ENCODE measurements at places on chromosomes 13 and 19. TPM values are rescaled to one million over a fixed set of nuclear protein-coding genes. Genes with fewer than 3 reads are reported as not detected.

Gene CD37
- 21.2 TPM for total RNA-seq

Gene SCAF1
- 47.0 TPM for total RNA-seq

Gene ZNF426
- total RNA-seq = 13.7 TPM

Gene CC2D1A
- 17.2 TPM for total RNA-seq

Gene DLL3
- not detected for total RNA-seq

Gene ANGPTL8
- total RNA-seq = not detected

Gene FGF21
- total RNA-seq = not detected

- DNase-seq = peak; percentile 77
These were observed at the start of gene TLE5 for GRCh38 chr19:3062165-3063105. TSS of gene TLE5 (minus strand) at chr19:3062495. CDS start at chr19:3062200, 295 bp downstream.

GRCh38 chr13:23377983-23378632 lies 55.4 kb downstream of the SACS start:
- peak; percentile 49 for DNase-seq

GRCh38 chr13:44436589-44437337 lies 63.1 kb downstream of the SERP2 start:
- DNase-seq = peak; percentile 96

GRCh38 chr19:41767115-41767514 lies 11.8 kb downstream of the CEACAM6 start:
- DNase-seq = no peak

- DNase-seq = no peak
These were observed 33.1 kb downstream of the DHRS12 start for GRCh38 chr13:51770681-51771417.

DNA sequence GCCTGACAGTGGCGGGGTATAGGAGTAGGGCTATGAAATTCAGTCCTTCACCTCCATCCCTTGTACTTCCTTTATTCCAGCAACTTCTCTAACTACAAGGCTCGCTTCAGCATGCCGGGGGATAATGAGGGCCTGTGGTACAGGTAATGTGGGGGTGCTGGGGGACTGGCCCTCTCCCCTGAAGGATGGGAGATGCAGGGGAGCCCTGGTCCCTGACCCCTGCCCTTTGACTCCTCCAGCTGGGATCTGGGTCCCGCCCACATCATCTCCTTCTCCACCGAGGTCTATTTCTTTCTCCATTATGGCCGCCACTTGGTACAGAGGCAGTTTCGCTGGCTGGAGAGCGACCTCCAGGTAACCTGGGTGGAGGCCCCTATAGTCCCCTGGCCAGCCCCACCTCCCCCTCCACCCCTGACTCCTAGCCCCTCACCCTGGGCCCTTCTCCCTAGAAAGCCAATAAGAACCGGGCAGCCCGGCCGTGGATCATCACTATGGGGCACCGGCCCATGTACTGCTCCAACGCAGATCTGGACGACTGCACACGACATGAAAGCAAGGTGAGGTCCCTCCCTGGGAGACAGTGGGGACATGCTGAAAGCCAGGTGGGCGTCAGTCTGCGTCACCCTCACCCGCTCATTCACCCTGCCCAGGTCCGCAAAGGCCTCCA lies 16.5 kb downstream of the ACP7 start:
- no peak for DNase-seq

- peak; percentile 31 for DNase-seq
These were observed 439.1 kb upstream of the ZNF507 start for GRCh38 chr19:31906111-31906871.

DNA sequence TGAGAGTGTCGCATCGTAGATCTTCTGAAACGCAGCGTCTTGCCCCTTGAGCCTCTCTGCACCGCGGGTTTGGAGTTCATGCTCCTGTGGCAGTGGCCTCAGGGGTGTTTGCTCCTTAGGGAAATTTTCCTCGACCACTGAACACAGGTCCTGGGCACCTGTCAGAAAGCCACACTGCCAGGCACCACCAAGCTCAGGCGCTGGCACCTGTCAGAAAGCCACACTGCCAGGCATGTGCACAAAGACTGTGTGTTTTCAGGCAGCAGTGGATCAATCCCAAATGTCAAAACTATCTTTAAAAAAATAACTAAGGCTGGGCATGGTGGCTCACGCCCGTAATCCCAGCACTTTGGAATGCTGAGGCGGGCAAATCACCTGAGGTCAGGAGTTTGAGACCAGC lies 87.1 kb downstream of the ATP11A start:
- no peak for DNase-seq

GRCh38 chr13:26300140-26300539 lies 46.2 kb downstream of the CDK8 start:
- no peak for DNase-seq

DNA sequence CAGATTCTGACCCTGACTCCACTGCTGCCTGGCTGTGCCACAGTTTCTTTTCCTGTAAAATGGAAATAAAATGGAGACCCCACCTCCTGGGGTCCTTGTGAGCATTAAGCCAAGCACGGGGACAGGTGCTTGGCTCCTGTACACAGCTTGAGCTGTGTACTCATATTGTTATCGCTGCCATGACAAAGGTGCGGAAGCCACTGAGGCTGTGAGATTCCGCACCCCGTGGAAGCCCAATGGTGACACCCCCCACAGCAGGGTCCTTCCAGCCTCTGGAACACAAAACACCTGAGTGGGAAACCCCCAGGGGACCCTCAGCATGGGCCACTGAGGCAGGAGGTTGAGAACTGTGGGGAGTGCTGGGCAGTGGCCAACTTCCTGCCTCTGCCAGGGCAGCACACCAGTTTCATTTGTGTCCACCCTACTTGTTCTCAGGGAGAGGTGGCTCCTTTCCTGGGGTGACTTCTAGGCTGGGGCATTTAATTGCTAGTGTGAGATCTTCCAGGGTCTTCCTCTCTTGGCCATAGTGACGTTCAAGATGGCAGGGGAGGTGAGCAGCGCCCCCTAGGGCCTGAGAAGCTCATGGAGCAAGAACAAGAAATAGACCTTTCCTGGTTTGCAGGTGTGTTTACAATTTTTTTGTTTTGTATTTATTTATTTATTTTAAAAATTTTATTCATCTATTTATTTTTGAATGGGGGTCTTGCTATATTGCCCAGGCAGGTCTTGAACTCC lies 5.4 kb upstream of the JSRP1 start:
- DNase-seq = peak; percentile 68

DNA sequence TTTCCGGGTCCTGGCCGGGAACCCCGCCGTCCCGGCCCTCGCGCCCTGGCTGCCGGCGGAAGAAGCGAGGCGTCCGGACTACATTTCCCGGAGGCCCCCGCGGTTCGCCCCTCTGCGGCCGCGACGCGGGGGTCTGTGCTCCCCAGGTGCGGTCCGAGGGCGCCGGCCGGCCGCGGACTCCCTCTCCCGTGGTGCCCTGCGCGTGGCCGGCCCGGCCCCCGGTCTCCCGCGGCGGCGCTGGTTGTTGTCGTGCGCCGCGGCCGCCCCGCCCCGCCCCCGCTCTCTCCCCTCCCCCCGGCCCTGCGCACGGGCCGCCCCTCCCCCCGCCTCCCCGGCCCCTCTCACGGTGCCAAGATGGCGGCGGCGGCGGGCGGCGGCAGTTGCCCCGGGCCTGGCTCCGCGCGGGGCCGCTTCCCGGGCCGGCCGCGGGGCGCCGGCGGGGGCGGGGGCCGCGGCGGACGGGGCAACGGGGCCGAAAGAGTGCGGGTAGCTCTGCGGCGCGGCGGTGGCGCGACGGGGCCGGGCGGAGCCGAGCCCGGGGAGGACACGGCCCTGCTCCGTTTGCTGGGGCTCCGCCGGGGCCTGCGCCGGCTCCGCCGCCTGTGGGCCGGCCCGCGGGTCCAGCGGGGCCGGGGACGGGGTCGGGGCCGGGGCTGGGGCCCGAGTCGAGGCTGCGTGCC lies at the start of gene KMT2B:
Gene KMT2B, plus strand, starts transcription at position 339 of the 680 bp plus-strand sequence. Its CDS starts 16 bp downstream, at position 355.
- peak; percentile 98 for DNase-seq

- DNase-seq = no peak
These were observed 29.2 kb downstream of the SIPA1L3 start for GRCh38 chr19:37936166-37936565.

DNA sequence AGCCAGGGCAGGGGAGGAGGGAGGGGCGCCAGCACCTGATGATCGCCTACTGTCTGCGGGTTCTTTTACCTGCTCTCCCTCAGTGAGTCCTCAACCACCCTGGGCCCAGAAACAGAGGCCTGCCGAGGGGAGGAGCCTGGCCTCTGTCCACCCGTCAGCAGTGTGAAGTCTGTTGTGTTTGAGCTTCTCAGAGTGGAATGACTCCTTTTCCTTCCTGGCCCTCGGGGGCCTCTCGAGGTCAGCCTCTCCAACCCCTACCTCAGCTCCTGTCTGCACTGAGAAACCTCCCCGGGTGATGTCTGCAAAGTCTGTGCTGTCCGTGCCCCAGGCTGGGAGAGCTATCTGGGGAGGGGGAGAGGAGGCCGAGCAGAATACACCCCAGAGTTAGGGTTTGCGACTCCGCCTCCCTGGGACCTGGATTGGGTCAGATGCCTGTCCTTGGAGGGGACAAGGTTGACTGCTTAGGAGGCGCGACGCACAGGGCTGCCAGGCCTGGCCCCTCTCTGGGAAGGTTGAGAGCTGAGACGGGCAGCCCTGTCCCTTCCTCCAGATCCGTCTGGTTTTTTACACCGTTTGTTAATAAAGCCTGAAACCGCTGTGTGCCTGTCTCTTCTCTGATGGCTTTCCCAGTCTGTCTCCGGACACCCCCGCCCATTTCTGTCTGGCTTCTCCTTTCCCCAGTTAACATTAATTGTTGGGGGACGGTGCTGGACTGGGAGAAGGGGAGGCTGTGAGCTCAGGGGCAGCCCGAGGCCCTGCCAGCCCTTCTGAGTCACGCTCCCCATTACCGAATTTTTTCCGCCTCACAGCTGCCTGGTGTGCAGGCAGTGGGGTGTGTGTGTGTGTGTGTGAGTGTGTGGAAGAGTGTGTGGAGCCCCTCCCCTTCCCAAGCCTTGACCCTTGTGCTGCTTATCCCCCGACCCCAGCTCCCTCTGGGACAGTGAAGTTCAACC lies 989 bp upstream of the SSC5D start:
- peak; percentile 80 for DNase-seq
